Stimulated activated CD4-positive, alpha-beta T cell treated with anti-CD3 and anti-CD28 coated beads, Interleukin-2, amount 100 ng/mL, for 24 hours (primary cell): ENCODE measurements at places on chromosomes 6 and 20.

DNA sequence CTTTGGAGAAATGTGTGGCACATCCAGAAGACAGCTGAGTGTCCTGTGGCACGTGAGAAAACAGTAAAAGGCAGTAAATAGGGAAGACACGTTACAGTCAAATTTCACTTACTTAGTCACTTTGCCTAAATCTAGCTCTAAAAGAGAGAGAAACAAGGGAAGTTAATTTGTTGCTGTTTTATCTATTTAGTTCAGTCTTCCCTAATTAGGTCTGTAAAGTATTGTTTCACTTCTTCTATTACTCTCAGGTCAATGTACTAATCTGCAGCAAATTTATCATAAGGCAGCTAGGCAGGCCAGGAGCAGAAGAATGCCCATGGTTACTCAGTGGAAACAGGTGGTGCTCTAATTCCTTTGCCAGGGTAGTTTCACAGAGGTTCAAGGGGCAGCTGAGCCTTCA lies 124.3 kb upstream of the CNR1 start:
- DNase-seq: no peak

- DNase-seq: no peak
Observed at GRCh38 chr20:64064145-64064698, 1.2 kb downstream of the TCEA2 start.

GRCh38 chr6:25178336-25179035 lies 100.7 kb upstream of the CARMIL1 start:
- no peak for DNase-seq

DNA sequence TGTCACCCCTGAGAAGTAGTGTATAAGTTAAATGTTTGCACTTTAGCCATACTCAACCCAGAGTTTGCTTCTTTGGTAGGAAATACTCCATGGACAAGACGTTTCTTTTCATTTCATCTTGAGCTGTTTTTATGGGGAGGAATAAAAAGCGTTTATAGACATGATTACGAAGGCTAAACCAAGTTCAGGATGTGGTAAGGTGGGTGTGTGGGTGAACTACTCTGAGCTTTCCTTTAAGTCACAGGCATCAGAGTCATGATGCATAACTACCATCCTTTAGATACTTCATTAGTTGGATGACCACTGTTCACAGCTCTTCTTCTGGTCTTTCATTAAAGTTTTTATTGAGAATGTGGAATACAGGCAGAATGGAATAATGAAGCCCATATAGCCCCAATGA lies 48.9 kb downstream of the EBF4 start:
- DNase-seq: no peak

- DNase-seq: no peak
Observed at GRCh38 chr6:1868561-1869261, 259.0 kb downstream of the FOXC1 start.

DNA sequence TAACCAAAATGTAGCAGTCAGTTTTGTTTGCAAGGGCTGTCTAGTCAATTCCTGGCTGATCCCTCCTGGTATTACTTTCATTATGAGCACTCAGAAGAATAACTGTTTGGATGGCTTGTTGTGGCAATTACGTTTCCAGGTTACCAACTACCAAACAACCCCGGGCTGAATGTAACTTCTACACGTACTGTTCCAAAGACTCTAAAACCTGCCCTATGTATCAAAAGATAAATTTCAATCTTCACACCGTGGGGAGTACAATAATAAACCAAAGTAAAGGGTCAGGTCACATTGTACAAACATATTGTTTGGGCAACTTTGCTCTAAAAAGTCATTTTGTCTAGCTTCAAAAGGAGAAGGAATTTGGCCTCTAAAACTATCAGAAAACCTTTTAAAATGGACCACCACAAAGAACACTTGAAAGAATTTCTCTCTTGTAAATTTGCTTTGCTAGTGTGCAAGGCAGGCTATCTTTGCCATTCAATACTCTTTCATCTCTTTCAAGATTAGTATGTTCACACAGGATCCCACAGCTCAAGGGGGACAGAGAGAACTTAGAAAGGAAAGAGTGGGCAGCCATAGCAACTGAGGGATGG lies 27.6 kb downstream of the DCDC2 start:
- DNase-seq: no peak

DNA sequence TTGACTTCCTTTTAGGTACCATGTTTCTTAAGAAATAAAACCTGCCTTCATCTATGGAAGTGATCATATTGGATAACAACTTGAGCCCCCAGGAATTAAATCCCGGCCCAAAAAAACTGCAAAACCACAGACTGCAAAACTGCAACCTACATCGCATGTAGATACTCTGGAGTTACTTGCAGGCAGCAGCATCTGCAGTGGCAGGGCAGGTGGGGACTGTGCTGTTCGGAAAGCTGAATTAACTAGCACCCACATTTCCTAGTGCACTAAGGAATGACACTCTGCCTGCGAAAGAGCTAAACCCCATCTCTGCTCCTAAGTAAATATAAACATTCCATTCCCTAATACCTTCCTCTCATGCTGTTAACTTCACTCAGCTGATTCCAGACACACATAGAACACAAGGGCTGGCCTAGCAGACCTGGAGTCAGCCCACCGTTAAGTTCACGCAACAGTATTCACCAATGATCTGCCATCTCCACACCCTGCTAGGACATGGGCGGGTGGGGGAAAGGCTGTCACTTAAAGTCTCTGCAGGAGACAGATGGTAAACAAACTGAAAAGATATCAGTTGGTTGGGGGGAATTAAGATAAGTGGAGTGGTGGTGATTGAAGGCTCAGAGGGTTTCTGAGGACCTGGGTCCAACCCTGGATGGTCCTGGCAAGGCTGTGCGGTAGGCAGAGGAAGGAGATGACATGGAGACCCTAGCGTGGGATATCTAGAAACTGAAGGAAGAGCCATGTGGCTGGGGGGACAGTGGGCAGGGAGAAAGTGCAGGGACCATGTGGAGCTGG lies 128.4 kb downstream of the SYCP2 start:
- DNase-seq: no peak

GRCh38 chr20:53582251-53582570 lies 11.4 kb downstream of the ZNF217 start:
- no peak for DNase-seq

DNA sequence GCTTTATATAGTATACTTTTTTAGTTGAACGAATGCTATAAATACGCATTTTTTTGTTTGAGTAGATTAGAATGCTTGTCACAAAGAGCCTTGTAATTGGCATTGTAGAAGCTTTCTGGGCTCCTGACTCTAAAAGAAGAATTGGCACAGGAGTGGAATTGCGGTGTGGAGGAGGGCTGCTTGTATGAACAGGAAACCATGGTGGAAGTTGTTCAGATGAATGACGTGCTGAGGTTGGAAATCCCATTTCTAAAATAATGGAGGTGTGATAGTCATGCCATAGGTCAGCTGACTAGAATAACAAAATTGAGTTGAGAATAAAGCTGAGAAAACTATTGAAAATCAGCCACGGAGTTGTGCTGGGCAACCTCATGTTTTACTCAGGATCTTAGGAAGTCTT lies 174.9 kb downstream of the QKI start:
- no peak for DNase-seq

GRCh38 chr6:7268816-7269555 lies 44.0 kb downstream of the SSR1 start:
- no peak for DNase-seq

DNA sequence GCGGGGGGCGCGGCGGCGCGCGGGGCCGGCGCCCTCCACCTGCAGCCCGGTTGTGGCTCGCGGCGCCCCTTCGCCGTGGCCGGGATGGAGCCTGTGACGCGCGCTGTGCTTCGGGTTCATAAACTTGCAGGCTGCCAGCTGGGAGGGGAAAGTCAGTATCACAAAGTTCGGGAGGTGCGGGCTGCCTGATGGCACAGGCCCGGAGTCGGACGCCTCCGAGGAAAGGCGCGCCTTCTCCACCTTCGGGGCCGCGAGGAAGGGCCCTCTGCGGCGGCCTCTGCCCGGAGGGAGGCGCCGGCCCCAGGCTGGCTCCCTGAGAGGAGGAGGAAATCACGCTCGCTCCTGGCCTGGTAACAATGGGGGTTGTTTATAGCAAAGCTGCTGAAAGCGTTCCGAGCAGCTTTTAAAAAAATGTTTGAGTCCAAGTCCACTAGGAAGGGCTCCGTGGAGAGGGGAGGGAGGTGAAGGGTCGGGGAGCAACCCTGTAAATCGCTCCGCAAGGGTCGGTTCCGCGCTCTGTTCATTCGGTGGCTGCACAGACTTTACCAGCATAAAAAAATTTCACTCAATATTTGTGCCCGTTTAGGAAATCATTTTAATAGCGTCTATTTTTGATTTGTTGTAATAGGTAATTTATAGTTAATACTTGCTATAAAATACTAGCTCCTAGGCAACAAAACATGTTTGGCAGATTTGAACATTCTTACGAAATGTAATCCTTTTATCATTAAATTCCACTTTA lies 1.0 kb downstream of the AFDN start:
- peak; percentile 42 for DNase-seq

DNA sequence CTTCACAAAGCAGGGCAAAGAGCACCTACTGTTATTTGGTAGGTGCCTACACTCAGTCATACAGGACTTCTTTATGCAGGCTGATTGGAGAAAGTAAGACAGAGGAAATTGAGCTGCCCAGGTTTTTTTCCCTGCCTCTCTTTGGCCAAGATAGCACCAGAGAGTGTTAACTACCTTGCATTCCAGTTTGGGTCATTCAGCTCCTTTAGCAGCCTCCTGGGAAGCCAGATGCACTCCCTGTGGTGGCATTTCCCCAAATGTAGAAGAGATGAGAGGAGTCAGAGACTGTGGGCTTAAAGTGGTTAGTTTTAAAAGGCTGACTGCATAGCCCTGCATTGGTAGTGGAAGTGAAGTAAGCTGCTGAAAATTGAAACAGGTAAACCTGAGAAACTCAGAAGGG lies 358.4 kb downstream of the BCKDHB start:
- no peak for DNase-seq

DNA sequence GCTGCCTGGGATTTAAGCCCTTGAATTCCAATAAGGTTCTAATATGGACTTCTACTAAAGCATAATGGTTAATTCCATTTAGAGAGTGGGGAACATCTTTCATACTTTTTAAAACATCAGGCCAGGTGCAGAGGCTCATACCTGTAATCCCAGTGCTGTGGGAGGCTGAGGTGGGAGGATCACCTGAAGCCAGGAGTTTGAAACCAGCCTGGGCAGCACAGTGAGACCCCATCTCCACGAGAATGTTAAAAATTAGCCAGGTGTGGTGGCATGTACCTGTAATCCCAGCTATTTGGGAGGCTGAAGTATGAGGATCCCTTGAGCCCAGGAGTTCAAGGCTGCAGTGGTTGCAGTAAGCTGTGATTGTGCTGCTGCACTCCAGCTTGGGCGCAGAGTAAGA lies 35.0 kb downstream of the E2F3 start:
- no peak for DNase-seq

DNA sequence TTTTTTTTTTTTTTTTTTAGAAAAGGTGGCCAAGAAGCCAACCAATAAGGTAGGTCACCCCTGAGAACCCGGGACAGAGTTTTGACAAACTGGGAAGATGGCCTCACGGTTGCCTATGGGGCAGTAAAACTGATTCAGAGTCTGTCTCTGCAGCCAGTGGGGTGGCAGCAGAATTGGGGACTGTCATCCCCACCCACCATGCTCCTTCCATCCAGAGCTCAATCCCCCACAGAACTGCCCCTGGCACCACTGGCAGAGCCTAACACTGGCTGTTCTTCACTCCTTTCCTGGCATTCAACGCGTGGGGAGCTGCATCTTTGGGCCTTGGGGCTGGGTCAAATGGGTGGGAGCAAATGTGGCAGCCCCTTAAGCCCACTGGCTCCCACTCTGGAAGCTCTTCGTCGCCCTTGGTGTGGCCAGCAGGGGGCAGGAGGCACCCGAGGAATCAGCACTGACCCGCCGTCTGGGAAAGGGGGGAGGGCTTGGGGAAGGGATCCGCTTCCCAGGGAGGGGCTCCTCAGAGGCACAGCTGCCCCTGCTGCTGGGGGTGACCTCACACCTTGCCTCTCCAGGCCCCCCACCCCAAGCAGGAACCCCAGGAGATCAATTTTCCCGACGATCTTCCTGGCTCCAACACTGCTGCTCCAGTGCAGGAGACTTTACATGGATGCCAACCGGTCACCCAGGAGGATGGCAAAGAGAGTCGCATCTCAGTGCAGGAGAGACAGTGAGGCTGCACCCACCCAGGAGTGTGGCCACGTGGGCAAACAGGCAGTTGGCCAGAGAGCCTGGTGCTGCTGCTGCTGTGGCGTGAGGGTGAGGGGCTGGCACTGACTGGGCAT lies 10.4 kb downstream of the CD40 start:
- no peak for DNase-seq

DNA sequence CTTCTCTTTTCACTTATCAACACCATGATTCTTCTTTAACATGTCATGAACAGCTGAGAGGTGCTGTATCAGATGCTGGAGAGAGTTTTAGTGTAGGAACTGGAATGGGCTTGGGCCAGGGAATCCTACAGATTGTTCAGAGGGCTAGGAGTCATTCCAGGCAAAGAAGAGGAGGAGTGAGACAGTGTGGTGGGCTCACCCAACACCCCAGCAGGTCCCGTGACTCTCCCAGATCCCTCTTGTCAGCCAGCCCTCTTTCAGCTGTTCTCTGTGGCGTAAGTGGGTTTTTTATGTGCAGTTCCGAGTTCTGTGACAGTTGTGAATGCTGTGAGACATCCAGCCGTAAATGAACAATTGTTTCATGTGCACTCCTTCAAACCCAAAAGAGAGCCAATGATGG lies 31.4 kb upstream of the CEP162 start:
- DNase-seq: no peak

GRCh38 chr20:8505476-8506200 lies 373.6 kb downstream of the PLCB1 start:
- no peak for DNase-seq

DNA sequence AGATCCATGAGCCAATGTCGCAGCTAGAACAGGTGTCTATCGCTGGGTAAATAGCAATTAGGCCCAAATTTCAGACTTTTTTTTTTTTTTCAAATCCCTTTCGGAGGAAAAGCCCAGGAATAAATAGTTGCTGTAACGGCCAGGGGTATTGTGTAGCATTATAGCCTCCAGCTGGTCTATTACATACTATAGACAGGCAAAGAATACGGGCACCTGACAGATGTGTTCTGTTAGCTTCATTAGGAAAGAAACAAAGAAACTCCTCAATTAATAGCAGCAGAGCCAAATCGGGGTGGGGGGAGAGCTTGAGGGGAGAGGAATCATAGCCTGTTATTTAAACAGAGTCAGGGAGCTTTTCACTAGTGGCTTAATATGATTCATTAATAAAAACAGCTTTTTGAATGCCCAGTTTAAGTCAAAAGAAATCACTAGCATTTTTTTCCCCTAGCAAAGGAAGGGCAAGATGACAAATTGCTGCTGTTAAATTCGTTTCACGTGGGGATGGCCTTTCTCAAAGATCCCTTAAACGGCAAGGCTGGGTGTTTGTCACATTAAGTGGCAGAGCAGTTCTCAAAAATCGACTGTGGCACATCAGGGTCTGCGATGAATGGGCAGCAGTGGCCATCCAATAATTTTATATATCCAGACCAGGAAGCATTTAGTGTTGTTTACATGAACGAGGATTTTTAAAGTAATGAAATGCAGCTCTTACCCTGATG lies 139.4 kb downstream of the ID4 start:
- DNase-seq: no peak
